Activated naive CD4-positive, alpha-beta T cell (primary cell): ENCODE measurements at places on chromosomes 4 and X.

DNA sequence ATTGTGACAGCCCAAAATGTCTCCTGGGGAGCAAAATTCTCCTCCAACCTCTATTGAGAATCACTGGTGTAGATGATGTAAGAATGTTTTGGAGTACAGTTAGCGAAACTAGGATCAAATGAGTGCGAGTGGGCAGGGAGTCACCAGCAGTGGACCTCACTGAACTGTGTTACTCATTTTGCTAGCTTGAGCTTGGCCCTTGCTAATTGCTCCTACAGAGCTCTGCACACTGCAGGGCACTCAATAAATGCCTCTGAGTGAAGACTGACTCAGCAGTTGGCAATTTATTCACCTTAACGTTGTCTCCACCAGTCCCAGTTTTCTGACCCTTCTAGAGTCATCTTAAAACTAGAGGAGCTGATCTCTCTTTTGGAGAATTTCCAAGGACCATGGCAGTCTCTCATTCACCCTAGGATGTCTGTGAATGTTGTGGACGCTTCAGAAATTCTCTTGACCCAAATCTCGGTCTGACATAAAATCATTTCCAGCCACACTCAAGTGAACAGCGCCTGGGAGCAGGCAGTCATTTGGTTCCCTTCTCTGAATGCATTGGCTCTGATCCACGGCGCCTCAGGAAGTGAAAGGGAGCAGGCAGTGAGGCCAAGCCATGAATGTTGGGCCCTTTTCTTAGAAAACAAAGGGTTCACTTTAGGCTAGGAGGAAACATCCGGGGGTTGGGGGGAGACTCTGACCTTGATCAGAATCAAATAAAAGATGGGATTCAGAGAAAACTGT is 148.1 kb downstream of the NWD2 start:
- DNase-seq, result no peak

GRCh38 chrX:52420824-52421443 is 52.1 kb downstream of the XAGE2 start:
- no peak for DNase-seq

DNA sequence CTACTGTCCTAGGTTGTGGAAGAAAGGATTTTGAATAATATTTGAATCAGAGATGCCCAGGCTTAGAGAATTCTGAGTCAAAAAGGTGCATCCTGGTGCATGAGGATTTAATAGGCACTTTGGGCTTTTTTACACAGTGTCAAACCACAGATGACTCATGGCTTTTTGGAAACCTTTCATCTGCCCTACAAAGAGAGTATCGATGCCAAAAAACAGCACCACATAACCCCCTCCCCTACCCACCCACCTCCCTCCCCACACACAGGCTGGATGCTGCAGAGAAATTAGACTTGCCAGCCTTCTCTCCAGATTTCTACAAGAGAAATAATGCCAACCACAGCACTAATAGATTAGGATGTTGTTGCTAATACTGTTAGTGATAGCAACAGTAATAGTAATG is 779.3 kb downstream of the NLGN4X start:
- DNase-seq, result no peak

DNA sequence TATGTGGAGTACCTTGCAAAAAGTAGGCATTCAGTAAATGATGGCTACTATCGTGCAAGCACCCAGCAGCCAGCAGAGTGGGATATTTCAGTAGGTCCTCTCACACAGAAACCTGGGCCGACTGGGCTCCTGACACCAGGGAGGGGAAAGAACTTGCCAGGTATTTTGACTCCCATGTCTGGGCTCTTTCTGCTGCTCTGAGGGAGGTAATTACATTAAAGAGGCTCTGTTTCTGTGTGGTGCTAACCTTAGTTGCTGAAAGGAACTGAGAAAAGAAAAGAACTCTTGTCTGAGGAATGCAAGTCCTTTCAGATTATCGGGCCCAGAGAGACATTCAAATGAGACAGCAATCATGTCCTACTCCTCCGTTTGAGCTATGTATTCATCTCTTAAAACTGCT is 175.8 kb upstream of the MTMR8 start:
- DNase-seq, result no peak

DNA sequence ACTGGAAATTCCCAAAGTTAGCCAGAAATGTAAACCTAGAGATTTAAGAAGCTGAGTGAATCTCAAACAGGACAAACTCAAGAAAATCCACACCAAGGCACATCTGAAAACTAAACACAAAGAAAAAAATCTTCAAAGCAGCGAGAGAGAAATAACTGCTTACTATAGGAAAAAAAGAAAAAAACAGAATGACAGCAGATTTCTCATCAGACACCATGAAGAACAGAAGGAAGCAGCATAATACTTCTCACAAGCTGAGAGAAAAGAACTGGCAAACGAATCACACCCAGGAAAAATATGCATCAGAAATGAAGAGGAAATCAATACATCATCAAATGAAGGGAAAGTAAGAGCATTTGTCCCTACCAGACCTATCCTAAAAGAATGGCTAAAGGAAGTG is 236.3 kb upstream of the ADAMTS3 start:
- DNase-seq, result no peak

- DNase-seq, result no peak
Measured at GRCh38 chrX:22699581-22700091, 300.1 kb upstream of the DDX53 start.

DNA sequence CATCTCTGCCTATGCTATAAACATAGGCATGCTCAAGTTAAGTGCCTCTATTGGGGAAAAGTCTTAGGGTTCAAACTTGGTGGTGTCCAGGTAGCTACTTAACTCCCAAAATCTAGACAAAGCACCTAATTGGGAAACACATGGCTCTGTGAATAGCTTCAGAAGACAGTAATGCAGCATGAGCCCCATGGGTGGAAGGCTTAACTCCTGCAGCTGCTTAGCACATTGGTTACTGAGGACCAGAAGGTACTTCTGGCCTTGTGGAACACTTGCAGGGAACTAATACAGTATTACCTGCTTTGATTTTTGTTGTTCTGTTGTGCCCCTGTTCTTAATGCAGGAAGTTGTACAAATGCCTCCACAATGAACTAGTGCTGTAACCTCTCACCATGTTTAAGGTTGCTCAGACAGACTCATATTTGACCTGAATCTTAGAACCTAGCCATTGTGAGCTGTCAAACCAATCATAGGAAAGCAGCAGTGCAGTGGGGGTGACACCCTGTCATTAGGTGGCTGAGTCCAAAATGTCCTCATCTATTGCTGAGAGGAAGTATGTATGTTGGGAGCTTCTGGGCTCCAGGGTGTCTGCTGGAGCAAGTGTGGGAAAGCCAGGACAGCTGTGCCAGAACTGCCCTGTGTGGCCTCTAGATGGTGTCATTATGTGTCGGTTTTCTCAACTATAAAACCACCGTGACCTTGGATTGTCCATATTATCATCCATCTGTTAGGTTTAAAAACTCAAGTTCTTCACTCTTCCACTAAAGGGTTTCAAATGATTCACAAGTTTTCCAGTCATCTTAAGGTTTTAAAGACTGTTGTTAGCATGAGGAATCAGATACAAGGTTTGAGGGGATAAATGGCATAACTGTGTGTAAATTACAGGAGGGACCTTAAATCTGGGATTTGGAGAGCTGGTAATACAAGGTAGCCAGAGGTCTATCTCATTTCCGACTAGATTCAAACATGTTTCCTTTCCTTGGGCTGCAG is 69.9 kb upstream of the WDR1 start:
- DNase-seq, result no peak

DNA sequence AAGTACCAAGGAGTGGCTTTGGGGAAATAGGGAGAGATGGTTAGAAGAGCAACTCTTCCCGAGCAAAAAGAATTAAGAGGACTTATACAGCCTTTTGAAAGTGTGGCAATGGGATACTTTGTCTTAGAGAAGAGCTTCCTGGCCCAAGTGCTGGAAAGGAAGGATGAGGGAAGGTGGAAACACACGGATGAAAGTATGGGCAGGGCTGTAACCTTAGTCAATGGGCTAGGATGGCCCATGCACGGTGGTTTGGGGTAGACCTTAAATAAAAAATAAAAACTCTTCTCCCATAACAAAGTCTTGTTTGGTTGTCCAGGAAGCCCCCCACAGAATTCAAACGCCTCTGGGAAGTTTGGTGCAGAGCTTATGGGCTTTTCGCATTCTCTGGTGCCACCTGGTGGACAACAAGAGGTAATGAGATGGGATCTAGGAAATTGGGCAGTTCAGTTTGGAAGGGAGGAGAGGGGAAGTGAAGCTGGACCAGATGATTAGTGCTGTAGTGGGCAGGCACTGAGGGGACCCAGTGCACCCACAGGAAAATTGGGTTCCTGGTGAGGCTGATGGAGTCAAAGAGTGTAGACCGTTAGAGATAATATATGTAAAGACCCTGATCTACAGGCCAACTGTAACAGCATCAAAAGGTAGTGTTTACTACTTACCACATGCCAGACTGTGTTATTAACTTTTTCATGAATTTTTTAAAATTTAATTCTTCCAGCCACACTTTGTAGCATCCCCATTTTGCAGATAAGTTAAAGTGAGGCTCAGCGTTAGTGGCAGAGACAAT is 13.8 kb upstream of the ENOX2 start:
- DNase-seq, result peak; percentile 6
